GM23338 (cell line): ENCODE measurements at places on chromosomes 6 and 20. TPM values are rescaled to one million over a fixed set of nuclear protein-coding genes. Genes with fewer than 3 reads are reported as not detected.

MROH8 gene
- 0.50 and 0.68 TPM in 2 replicates for polyA plus RNA-seq

DNA sequence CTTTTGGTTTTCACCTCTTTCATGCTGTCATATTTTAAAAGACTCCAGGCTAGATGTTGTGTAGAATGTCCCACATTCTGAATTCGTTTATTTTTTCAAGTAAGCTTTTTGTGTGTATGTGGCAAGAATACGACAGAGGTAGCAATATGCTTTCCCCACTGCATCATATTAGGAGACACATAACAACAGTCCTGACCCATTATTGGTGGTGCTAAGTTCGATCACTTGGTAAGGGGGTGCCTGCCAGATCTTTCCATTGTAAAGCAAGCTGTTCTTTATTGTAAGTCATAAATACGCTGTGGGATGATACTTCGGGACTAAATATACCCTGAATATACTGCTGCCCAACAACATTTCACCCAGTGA is 588 bp upstream of the NCOA3 start:
- H3K27me3 ChIP-seq, result no peaks in the 10 kb centered on the region
- no peaks in the 10 kb centered on the region for H3K36me3 ChIP-seq
- DNase-seq, result no peak

GABRR1 gene
- 0.12 and 0.37 TPM in 2 replicates for polyA plus RNA-seq

TRIM40 gene
- not detected in 2 replicates for polyA plus RNA-seq

RBL1 gene
- polyA plus RNA-seq, result 4.6 and 6.4 TPM in 2 replicates

B3GALT4 gene
- 1.3 and 1.8 TPM in 2 replicates for polyA plus RNA-seq

DNA sequence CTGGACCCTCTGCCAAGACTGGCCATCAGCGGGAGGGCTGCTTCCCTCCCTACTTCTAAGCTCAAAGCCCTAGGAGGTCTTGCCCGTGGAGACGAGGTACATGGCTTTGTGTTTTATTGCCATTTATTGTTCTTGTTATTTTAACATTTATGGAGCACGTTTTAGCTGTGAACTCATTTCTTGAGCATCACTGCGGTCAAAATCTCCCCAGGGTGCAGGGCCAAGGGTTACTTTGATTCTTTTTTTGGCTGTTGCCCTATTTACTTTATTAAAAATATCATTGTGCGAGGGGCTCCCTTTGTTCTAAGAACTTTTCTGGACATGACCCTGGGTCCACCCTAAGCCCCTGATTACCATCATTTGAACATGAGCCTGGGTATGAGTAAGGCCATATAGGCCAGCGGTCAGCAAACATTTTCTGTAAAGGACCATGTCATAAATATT is 51.6 kb downstream of the EYA2 start:
- no peak overlapping the region for H3K27ac ChIP-seq
- DNase-seq, result no peak
- H3K4me1 ChIP-seq, result no peaks in the 10 kb centered on the region
- no peaks in the 10 kb centered on the region for H3K27me3 ChIP-seq
- no peak overlapping the region for H3K4me3 ChIP-seq
- no peaks in the 10 kb centered on the region for H3K36me3 ChIP-seq

SALL4 gene
- 122 and 123 TPM in 2 replicates for polyA plus RNA-seq
